HepG2 (cell line): ENCODE measurements at places on chromosomes 1 and 21. TPM values are rescaled to one million over a fixed set of nuclear protein-coding genes. Genes with fewer than 3 reads are reported as not detected.

The SPRR2F gene
- polyA plus RNA-seq = not detected in 2 replicates

The VWA5B1 gene
- not detected in 2 replicates for polyA plus RNA-seq

The HRNR gene
- polyA plus RNA-seq = not detected in 2 replicates

The SLC35D1 gene
- polyA plus RNA-seq = 10.1 and 12.4 TPM in 2 replicates

The SELL gene
- polyA plus RNA-seq = 0.03 and 0.18 TPM in 2 replicates

The TNFRSF1B gene
- polyA plus RNA-seq = 0.11 and 0.29 TPM in 2 replicates

DNA sequence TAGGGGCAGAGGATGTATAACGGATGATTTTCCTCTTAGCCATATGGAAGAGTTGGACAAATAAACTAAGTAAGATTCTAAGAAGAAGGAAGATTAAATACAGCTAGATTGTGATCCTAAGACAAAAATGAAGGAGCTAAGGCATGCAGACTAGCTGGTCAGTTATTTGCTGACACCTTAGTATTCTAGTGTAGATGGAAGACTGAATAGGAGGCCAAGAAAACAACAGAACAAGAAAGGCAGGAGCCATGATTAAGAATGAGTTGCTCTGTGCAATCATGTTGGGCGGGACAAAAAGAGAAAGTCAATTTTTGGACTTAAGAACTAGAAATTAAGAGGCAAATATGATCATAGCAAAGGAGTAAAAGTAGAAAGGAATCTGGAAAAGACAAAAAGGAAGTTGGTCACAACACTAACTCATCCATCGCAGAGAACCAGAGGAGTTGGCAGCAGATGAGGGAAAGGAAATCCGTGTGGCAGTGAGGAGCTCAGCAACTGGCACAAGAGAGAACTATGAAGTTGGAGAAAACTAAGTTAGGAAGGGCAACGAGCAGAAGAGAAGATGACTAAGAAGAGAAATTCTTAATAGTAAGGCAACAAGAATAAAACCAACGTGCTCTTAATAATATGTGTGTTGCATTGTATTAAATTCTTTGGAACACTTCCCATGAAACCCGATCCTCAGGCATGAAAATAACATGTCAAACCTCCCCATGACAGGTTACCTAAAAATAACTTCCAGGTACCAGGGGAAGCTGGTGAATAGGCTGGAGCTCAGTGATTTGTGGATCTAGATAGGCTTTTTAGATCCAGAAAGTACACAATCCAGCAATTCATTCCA is 234.4 kb downstream of the LTN1 start:
- DNase-seq = no peak

- peak; percentile 67 for DNase-seq
Observed at GRCh38 chr1:116020668-116021272, 44.5 kb downstream of the SLC22A15 start.

- no peak for DNase-seq
Observed at GRCh38 chr1:68464891-68465290, 15.1 kb upstream of the RPE65 start.

GRCh38 chr1:170864238-170864637 is 71.1 kb upstream of the MROH9 start:
- no peak for DNase-seq

GRCh38 chr1:220431554-220432239 is 96.2 kb upstream of the MARK1 start:
- no peak for DNase-seq

DNA sequence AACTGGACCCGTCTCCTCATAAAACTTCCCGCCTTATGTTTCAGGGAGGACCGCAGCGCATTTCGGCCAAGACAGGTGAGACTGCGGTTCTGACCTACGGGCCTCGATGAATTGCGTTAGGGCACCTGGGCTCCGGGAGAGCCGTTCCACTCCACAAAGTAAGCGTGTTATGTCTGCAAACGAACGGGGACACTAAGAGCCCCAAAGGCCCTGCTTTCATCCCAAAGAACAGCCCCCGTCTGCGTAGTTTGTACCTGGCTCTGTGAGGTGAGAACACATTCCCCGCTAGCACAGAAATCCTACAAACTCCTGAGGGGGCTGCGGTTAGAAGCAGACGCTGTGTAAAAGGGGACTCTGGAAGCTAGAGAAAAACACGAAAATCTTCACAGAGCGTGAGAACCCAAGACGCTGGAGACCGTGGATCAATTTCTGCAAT is 41.6 kb upstream of the PPIAL4F start:
- DNase-seq = no peak

GRCh38 chr1:112529301-112529700 is 20.5 kb downstream of the WNT2B start:
- DNase-seq = no peak

DNA sequence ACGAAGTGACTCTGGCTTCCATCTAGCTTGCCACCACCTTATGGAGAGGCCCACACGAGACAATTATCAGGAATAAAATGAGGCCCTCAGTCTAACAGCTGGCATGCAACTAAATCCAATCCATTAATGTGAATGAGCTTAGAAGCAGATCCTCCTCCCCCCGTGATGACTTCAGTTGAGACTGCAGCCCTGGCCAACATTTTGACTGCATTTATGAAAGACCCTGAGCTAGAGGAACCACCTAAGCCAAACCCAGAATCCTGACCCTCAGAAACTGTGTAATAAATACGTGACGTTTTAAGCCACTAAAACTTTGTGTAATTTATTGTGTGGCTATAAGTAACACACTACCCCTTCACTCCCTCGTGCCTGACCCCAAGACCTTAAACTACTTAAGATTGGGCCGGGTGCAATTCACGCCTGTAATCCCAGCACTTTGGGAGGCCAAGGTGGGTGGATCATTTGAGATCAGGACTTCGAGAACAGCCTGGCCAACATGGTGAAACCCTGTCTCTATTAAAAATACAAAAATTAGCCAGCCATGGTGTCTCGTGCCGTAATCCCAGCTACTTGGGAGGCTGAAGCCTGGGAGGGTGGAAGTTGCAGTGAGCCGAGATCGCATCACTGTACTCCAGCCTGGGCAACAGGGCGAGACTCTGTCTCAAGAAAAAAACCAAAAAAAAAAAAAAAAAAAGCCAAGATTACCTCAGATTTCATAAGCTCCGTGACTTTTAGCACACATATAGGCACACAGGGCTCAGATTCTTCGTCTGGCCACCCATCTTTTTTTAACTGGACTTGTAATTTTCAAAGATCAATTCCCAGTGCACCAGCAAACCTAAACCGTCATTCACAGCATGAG is 72.5 kb downstream of the ENAH start:
- DNase-seq = no peak

- DNase-seq = no peak
Observed at GRCh38 chr1:200346700-200347099, 63.1 kb downstream of the ZNF281 start.

DNA sequence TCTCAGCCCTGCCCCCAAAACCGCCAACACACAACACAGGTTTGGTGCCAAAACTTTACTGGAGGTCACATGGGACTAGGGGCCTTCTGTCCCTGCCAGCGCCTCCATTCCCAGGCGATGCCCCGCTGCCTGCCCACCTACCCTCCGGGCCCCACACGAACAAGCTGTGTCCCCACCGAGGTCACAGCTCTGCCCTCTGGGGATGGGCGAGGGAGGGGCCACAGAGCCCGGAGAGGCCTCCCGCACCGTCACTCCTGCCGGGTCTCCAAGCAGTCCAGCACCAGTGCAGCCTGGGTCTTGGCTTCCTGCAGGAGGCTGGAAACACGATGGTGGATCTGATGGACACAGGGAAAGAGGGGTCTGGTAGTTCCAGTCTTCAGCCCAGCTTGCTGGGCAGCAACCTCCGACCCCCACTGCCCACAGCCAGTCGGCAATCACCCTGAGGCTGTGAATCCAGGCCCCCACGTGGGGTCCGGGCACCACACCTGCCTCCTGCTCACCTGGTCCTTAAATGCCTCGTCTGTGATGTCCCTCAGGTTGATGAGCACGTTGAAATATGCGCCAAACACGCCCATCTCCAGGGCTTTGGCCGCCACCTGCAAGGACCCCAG is 18.5 kb downstream of the FTCD start:
- DNase-seq = no peak

GRCh38 chr1:67632811-67633655 is 52.0 kb upstream of the GADD45A start:
- DNase-seq = no peak

DNA sequence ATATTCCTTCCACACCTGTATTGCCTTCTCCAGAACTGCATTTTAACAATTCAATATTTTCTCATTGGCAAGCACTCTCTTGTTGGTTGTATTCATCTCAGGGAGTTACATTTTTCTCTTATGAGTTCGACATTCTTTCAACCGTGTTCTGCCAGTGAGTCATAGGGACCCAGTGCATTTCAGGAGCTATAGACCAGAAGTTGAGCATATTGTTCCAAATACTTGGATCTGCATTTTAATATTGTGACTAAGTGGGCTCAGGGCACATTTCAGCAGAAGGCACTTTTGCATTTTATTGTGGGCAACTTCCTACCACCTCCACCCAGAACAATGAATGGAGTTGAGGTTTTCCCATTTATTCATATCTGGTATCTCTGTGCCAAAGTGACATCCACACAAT is 132.8 kb downstream of the TNFSF18 start:
- DNase-seq = peak; percentile 27
